ENCODE measurements at places on chromosomes 6 and 20.
A peak's percentile ranks its signal among the peaks of the same experiment; 100 is the strongest.

DNA sequence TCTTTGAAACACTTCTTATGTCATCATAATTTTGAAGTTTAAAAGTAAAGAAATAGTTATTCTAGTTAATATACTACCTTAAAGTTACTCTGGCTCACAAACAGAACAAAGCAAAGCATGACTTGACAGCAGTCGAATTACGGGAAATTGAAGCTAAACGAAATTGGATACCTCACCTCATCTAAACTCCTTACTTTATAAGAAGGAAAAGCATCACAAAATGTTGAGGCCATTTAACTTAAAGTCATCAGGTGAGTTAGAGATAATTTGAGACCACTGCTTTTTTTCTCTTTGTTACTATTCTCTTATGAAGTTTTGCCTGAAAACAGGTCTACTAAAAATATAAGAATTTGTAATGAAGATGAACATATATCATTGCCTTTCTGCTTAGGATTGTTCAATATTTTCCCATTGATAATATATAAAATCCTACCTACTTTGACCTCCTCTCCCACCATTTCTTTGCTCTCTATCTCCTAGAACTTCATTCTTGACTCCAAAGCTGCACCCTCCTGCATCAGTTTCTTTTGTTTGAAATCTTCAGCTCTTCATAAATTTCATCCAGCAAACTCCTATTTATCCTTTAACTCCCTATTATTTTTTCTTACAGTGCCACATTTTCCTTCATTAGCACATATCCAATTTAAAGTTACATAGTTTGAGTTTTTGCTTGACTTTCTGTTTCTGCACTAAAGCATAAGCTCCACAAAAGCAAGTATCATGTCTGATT is 510.7 kb upstream of the ZNF337 start:
- no peak for DNase-seq

DNA sequence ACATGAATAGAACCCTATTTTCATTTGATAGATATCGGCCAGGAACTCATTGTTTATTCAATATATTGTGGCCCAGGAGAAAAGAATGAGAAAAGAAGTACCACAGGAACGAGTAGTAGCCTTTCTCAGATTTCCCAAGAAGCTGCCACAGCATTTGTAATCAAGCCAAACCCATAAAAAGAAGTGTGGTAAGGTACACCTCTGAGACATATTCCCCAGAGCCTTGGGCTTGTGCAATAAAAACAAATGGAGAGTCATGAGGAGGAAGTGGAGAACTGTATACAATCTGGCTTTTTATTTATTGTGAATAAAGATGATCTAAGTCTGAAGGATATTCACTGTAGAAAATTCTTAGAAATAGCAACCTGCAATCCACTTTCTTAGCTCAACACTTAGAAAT is 36.7 kb downstream of the KIF6 start:
- DNase-seq = peak; percentile 71

GRCh38 chr20:15889514-15890256 is 683.6 kb downstream of the KIF16B start:
- no peak for DNase-seq

DNA sequence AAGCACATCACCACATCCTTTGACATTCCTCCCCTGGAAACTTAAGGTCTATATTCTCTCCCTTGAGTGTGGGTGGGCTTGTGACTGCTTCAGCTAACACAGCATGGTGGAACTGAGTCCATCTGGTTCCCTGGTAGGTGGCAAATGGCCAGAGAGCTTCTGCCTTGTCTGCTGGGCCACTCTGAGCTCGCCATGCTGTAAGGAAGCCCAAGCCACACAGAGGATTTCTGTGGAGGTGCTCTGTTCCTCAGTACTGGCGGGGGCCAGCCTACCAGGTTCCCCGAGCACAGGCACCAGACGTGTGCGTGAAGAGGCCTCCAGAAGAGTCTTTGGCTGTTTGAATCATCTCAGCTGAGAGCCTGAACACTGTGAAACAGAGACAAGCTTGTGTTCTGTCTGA is 41.6 kb upstream of the PMEPA1 start:
- DNase-seq = no peak

- DNase-seq = peak; percentile 28
These were observed 31.6 kb upstream of the EZR start for GRCh38 chr6:158850807-158851115.

GRCh38 chr6:146110990-146111389 is 82.1 kb downstream of the GRM1 start:
- no peak for DNase-seq

DNA sequence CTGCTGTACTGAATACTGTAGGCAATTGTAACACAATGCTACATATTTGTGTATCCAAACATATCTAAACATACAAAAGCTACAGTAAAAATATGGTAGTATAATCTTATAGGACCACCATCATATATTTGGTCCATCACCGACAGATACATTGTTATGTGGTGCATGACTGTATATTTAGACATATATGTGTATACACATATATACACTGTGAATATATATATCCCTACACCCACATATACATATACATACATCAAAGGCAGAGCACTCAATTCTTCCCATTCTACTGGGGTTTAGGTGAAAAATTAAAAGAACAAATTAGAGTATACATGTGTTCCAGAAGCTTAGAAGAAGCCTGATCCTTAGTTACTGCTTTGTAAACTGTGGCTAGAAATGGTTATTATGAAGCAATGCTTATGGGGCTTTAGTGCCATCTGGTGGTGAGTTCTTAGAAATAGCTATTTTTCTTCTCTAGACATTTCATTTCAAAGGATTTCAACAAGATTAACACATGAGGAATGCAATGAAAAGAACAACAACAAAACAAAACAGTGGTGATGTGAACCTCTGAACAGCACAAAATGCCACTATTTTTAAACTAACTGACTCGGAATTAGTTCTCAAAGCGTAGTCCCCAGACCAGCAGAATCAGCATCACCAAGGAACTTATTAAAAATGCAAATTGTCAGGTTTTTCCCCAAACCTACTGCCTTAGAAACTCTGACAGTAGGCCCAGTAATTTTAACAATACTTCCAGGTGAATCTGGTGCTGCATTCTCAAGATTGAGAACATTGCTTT is 38.0 kb downstream of the PKHD1 start:
- peak; percentile 37 for DNase-seq

DNA sequence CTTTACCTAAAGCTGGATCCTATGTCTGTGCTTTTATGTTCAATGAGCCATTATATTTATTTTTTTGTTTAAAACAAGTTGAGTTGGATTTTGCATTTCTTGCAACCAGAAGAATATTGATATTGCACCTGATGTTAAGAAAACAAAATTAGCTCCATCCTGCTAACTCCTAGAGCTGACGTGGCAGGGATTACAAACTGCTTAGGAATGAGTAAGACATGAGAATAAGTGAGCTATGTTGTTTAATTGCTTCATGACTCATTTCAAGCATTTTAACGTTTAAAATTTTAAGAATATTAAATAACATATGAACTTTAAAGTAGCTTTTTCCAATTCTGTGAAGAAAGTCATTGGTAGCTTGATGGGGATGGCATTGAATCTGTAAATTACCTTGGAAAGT is 663.5 kb downstream of the EPM2A start:
- peak; percentile 93 for DNase-seq

- no peak for DNase-seq
These were observed 337.8 kb upstream of the DEFB115 start for GRCh38 chr20:30919514-30920188.

GRCh38 chr6:149057464-149057840 is 260.1 kb upstream of the TAB2 start:
- DNase-seq = no peak

DNA sequence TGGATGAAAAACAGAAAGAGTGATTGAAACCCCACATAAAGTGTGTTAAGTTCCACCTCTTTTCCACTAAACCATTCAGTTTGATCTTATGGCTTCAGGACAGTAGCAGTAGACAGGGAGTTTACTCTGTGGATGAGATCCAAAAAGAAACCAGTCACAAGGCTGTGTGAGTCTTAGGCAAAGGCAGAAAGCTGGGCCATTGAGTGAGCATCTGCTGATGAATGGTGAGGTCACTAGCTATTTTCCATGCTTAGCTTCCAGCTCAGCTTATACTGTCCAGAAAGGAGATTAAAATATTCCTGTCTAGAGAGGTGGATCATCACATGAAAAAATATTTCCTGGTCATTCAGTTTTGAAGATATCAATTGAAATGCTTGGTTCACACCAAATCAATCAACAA is 1643.9 kb downstream of the HACE1 start:
- DNase-seq = no peak

- peak; percentile 16 for DNase-seq
These were observed 20.0 kb upstream of the MPC1 start for GRCh38 chr6:166402582-166403277.

- DNase-seq = no peak
These were observed 29.3 kb upstream of the FAM83B start for GRCh38 chr6:54817236-54817635.

- DNase-seq = no peak
These were observed 46.5 kb downstream of the PPARD start for GRCh38 chr6:35388772-35389352.

- DNase-seq = no peak
These were observed 147.7 kb upstream of the PHACTR3 start for GRCh38 chr20:59456342-59457279.

- DNase-seq = no peak
These were observed 146.7 kb downstream of the SCML4 start for GRCh38 chr6:107677399-107677798.

DNA sequence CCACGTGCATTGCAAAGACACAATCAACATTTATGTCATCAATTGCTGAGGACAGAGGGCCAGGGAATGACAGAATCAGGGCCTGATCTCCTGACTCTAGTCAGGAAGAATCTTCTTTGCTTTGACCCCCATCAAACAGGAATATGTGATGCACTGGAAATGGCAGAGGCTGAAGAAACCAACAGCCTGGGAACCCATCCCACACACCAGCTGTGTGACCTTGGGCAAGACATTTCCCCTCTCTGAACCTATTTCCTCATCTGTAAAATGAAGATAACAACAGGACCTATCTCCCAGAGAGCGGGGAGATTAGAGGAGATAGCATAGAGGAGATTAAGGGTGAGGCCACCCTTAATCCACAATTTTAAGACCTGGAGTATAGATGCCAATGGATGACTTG is 1.5 kb downstream of the HNF4A start:
- no peak for DNase-seq

- no peak for DNase-seq
These were observed 148.3 kb downstream of the TFAP2B start for GRCh38 chr6:50966986-50967385.

- DNase-seq = no peak
These were observed 41.9 kb upstream of the PKIB start for GRCh38 chr6:122568350-122568749.

Measured in IMR-90 (cell line).